GM04504 (cell line): ENCODE measurements at places on chromosomes 11 and 22.

GRCh38 chr11:27013781-27014361 lies 20.0 kb downstream of the FIBIN start:
- DNase-seq: no peak

- DNase-seq: no peak
These were observed 6.2 kb downstream of the USH1C start for GRCh38 chr11:17538054-17538453.

GRCh38 chr22:22074634-22075381 lies 92.2 kb upstream of the TOP3B start:
- no peak for DNase-seq

DNA sequence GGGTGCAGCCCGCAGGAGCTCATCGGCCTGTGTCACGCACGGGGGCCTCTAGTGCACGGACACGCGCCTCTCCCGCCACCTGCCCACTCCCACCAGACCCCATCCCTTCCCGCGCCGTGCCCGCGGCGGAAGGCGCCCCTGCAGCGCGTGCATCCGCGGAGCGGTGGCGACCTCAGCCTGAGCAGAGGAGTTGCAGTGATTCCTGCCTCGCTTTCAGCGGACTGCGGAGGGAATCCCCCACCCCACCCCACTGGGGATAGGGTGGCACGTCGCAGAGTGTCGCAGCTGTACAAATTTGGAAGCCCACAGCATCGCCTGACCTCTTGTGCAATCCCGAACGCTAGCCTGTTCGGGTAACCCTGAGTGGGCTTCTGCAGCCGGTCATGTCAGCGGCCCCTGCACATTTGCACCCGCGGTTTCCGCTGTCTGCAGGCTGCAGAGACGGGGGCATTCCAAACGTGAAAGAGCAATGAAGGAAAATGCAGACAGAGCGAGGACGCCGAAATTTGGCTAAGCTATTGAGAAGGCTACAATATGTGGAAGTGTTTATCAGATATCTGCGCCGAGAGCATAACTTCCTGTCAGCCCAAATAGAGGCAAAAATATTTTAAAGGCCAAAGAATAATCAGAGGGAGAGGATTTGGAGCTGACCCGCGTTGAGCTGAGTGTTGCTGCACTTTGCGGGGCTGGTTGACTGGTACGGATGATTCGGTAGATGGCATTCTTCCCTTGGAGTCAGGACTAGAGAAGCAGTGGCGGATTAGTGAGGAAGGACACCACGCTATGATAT lies 617 bp upstream of the ARHGAP20 start:
- DNase-seq: no peak

GRCh38 chr11:34146866-34147265 lies 41.4 kb downstream of the NAT10 start:
- no peak for DNase-seq

DNA sequence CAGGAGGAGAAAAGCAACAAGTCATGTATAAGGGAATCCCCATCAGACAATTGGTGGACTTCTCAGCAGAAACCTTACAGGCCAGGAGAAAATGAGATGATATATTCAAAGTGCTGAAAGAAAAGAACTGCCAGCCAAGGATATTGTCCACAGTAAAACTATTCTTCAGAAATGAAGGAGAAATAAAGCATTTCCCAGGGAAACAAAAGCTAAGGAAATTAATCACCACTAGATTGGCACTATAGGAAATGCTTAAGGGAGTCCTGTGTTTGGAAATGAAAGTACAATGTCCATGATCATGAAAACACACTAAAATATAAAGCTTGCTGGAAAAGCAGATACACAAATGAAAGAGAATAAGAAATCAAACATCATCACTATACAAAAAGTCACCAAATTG lies 282.0 kb downstream of the BLID start:
- DNase-seq: no peak

DNA sequence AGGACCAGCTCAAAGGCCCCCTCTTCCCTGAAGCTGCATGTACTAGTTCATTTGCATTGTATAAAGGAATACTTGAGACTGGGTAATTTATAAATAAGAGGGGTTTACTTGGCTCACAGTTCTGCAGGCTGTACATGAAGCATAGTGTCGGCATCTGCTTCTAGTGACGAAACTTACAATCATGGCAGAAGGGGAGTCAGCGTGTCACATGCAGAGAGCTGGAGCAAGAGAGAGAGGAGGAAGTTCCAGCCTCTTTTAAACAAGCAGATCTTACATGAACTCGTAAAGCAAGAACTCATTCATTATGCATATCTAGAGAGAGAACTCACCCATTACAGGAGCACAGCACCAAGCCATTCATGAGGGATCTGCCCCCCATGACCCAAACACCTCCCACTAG lies 7.1 kb upstream of the HMGXB4 start:
- no peak for DNase-seq

- no peak for DNase-seq
These were observed 2.2 kb downstream of the RFPL2 start for GRCh38 chr22:32202539-32203180.
